ENCODE measurements at places on chromosomes 2 and 18.

DNA sequence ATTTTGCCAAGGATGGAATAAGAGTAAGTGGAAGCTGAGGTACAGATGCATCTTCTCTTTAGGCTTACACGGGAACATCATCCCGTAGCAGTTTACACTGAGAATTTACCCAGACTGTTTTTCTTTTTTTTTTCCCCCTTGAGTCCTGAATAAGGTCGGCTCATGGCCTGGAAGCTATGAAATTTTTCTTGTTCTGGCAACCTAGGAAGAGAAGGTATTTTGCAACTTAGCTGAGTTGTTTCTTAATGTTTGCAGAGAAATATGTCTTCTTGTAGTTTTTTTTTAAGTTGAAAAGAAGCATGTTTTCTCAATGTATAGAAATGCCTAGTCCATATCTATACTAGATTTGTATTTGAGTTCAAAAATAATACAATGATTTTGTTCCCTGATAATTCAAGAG lies 712.5 kb downstream of the TDRD15 start:
- DNase-seq, result no peak

DNA sequence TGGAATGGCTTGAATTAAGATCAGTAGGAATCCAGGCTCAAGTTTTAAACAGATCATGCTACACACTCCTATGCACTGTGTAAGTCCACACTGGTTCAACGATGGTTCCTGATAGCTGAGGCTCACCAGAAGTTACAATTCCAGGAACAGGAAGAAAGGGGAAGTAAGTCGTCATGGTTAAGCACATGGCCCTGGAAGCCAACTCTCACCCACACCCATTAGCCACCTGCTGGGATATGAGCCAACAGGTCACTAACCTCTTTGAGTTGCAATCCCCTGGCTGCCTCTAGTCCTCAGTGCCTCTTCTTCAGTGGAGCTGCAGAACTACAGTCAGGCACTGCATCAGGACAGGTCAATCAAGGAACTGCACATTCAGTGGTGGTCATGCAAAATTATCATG lies 133.5 kb downstream of the TMEM182 start:
- DNase-seq, result no peak

DNA sequence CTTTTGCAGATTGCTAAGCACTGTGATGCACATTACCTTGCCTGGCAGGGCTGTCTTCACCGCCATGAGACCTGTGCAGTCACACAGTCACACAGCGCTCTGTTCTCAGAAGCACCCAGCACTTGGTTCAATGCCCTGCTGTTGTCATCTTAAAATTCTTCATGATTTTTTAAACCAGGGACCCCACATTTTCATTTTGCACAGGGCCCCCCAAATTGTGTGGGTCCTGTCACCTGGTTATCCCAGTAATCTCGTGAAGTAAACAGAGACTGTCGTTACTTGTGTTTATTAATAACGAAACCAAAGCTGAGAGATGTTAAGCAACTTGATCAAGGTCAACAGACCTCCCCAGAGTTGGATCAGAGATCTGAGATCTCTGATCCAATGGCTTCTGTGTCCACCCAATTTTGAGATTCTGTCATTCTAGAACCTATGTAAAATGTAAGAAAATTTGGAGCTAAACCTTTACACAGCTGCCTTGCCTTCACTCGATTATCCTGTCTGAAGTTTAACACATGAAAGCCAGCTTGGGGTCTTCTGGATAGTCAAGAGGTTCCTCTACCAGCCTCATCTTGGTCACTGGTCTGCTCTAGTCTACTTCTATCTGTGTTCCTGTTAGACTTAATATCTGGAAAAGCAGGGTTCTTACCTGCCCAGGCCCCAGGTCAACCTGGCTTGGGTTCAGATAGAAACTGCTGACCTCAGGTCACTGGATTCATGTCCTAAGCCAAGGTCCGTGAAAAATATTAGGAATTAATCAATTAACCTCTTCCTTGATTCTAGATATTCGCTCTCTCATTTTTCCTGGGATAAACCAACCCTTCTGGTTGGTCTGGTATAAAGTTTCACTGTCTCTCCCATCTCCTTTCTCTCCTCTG lies 13.7 kb upstream of the TTC39C start:
- no peak for DNase-seq

GRCh38 chr18:46008531-46008930 lies 41.4 kb upstream of the EPG5 start:
- no peak for DNase-seq

DNA sequence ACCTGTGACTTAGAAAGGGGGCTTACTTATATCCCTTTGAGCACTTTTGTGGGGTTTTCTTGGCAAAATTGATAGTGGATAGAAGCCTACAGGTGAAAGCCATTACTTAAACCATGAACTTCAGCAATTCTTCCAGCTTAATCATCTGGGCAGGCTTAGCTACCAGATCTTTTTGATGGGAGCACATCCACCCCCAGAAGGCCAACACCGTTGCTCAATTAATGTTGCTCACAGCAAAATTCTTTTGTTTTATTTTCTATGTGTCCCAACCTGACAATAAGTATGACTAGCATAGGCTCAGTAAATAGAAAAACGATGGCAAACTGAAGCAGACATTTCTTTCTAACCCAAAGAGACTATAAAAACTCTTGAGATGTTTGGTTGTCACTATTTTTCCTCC lies 269.4 kb upstream of the TCF4 start:
- DNase-seq, result no peak

- no peak for DNase-seq
Measured at GRCh38 chr18:59835605-59836379, 64.0 kb upstream of the PMAIP1 start.

DNA sequence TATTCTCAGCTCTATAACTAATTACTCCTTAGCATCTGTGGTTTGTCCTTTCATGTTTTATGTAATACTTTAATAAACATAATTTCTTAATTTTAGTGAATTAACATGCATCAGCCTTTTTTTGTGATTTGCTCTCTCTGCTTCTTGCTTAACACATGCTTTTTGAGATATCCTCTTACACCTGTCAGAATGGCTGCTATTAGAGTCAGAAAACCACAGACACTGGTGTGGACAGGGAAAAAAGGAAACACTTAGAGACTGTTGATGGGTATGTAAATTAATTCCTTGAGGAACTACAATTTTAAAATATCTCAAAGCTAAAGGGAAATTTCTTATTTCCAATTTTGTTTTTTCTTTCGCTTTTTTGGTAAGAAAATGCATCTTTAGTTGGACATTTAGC lies 549.0 kb downstream of the ZNF804A start:
- DNase-seq, result no peak

GRCh38 chr2:89833780-89834117 lies 1142.3 kb downstream of the RPIA start:
- no peak for DNase-seq

DNA sequence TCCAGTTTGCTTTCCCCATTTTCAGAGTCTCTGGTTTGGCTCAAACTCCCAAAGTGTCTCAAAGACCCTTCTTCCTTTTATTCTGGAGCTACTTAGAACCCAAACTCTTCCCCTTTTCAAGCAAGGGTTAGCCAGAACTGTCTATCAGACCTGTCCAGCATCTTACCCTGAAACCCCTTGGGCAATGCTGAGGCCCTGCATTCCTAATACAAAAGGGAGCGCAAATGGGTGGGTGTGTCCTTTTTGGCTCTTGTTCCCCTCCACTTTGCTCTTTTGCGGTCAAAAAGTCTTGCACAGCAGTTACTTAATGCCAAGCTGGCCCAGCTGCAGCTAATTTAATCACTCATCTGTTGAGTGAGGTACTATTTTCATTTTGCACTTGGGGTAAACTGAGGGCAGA lies 231.2 kb upstream of the FOSL2 start:
- DNase-seq, result no peak

- DNase-seq, result no peak
Measured at GRCh38 chr2:69735686-69736085, 6.2 kb upstream of the ANXA4 start.

- no peak for DNase-seq
Measured at GRCh38 chr2:72115110-72116080, 32.3 kb downstream of the CYP26B1 start.

DNA sequence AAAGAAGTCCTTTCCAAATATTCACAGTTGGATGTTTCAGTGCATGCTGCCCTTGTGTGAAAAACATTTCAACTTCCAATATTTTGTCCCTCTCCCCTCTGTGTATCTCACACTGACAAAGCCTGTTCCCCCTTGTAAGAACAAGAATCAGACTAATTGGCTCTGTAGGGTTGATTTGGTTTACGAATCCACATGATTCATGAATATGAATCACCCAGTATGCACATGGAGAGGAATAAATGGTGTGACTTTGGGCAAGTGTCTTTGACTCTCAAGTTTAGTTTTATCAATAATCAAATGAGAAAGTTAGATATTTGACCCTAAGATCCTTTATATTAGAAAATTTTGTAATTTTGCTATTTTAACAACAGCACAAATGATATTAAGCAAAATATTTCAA lies 9.3 kb upstream of the CDH20 start:
- no peak for DNase-seq

- DNase-seq, result no peak
Measured at GRCh38 chr2:118046634-118047210, 32.9 kb upstream of the CCDC93 start.

DNA sequence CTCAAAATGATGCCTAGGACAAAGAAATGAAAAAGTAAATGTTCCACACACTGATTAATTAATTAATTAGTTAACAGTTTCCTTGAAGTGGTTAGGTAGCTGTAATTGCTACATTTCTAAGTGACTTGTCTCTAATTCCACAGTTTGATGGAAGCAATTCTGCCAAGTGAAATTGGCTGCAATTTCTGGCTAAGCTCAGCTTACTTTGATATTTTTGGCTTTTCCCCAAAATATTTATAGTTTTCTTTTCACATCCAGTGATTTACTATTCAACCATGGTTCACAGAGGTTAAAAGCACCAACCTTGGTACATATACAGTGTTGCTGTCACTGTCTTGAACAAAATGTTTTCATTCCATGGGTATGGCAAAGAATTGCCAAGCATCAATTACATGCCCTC lies 459.5 kb upstream of the CDH20 start:
- no peak for DNase-seq

DNA sequence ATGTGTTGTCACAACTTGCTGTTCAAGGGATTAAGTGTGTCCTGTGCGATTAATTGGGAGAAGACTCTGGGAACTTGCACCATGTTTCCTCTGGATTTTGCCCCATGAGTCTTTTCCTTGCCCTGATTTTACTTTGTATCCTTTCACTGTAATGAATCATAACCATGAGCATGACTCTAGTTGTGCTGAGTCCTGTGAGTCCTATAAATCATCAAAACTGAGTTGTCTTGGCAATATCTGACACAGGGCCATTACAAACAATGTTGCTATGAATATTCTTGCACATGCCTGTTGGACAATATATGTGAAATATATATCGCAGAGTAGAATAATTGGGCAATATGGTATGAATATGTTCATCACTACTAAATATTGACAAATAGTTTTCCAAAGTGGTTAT lies 56.5 kb upstream of the COL5A2 start:
- DNase-seq, result no peak

DNA sequence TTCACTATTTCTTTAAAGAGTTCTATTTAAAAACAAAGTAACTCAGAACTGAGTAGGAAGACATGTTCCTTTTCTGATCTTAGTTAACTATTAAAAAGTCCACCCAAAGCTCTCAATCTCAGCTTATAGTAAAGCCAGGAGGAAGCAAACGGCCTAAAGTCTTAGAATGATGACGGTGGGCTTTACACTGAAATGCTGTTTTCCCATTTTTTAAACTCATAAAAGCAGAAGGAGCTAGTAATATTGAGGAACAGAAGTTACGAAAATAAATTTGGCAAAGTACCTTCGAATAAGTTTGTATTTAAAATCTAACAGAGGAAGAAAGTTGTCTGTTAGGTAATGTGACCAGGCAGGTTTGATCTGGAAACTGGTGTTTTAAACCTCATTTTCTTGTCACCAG lies 111.1 kb downstream of the ZNF532 start:
- DNase-seq, result no peak

GRCh38 chr2:171512014-171512413 lies 10.3 kb upstream of the CYBRD1 start:
- DNase-seq, result no peak

DNA sequence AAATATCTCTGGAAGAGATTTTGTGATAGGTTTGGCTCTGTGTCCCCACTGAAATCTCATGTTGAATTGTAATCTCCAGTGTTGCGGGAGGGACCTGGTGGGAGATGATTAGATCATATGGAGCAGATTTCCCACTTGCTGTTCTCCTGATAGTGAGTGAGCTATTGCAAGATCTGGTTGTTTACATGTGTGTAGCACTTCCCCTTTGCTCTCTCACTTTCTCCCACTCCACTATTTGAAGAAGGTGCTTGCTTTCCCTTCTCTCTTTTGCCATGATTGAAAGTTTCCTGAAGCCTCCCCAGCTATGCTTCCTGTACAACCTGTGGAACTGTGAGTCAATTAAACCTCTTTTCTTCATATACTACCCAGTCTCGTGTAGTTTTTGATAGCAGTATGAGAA lies 97.0 kb upstream of the FN1 start:
- DNase-seq, result no peak

DNA sequence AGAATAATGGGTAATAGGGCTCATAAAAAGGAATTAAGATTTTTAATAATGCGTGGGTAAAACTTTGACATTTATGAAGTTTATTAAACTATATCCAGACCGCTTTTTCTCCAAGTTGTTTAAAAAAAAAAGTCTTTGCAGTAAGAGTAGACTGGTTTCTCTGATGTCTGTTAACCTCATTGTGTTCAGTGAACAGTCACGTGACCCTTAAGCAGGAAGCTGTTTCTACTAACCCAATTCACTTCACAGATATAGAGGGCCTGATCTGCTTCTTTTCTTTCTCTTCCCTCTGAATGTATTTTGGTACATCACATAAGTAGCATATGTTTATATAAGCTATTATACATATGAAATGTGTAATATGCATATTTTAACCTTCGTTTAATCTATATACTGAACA lies 1011.3 kb upstream of the CELF4 start:
- DNase-seq, result no peak

DNA sequence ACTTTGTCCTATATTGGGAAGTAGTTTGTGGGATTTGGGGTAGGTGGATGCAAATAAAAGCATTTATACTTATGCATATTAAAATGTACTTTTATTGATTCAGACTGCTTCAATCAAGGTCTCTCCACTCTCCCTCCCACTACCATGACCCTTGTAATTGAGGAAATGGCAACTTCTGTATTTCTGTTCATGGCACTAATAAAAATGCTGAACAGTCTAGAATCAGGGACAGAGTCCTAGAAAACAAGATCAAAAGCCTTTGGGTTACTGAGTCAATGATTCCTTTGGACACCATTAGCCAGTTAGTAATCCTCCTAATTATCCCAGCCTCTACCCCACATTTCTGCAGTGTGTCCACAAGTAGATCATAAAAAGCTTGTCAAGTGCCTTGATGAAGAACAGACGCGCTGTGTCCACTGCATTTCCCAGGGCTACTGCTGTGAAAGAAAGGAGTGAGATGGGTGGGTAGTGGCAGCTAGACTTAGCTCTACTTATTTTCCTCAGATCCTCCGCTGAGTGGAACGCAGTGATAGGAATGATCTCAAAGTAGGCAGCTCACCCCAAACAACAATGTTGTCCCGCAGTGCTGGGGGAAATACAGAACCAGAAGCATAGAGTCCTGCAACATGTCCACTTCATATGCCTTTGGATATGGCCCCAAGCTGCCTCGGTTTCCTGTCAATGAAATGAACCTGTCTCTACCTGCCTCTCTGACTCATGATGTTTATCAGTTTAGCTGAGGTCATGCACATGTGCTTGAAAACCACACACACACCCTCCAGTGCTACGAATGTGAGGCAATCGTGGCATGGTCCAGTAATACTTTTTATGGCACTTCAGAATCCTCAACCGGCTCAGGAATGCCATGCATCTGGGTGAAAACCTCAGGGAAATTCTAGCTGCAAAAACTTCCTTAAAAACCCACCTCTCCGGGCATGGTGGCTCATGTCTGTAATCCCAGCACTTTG lies 115.5 kb downstream of the COL6A3 start:
- no peak for DNase-seq

Data from posterior cingulate gyrus (tissue), 11 donors.